ENCODE measurements at places on chromosomes 16 and 17. TPM values are rescaled to one million over a fixed set of nuclear protein-coding genes. Genes with fewer than 3 reads are reported as not detected.

SMIM36 gene
- not detected for polyA plus RNA-seq

TMEM238L gene
- polyA plus RNA-seq = not detected

CES5A gene
- polyA plus RNA-seq = not detected

NPB gene
- 1.6 TPM for polyA plus RNA-seq

PABPN1L gene
- not detected for polyA plus RNA-seq

ENDOV gene
- 25.7 TPM for polyA plus RNA-seq

Data from GM23248 (cell line).